Neural crest cell (in vitro differentiated cells): ENCODE measurements at places on chromosomes 7 and 10.

- DNase-seq, result no peak
These were observed 15.9 kb downstream of the FAM53B start for GRCh38 chr10:124728071-124728829.

- no peak for DNase-seq
These were observed 28.3 kb upstream of the CUL1 start for GRCh38 chr7:148670374-148670773.

DNA sequence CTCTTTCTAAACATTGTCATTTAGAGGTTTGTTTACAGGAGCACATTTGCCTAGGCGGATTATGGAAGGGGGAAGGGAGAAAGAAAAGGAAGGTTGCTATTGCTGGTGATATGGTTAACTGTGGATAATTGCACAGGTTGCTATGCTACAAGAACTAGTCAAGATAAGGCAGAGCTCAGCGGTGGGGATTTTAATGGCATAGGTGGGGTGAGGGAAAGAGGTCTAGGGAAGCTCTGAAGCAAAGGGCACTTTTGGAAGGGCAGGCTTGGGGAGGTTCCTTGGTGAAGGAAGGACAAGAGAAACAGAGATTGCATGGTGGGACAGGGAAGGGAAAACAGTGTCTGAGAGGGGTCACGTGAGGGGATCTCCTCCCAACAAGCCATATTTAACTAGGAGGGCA lies 19.5 kb downstream of the HYAL4 start:
- no peak for DNase-seq

GRCh38 chr7:142496545-142496991 lies 238.7 kb upstream of the PRSS58 start:
- no peak for DNase-seq

DNA sequence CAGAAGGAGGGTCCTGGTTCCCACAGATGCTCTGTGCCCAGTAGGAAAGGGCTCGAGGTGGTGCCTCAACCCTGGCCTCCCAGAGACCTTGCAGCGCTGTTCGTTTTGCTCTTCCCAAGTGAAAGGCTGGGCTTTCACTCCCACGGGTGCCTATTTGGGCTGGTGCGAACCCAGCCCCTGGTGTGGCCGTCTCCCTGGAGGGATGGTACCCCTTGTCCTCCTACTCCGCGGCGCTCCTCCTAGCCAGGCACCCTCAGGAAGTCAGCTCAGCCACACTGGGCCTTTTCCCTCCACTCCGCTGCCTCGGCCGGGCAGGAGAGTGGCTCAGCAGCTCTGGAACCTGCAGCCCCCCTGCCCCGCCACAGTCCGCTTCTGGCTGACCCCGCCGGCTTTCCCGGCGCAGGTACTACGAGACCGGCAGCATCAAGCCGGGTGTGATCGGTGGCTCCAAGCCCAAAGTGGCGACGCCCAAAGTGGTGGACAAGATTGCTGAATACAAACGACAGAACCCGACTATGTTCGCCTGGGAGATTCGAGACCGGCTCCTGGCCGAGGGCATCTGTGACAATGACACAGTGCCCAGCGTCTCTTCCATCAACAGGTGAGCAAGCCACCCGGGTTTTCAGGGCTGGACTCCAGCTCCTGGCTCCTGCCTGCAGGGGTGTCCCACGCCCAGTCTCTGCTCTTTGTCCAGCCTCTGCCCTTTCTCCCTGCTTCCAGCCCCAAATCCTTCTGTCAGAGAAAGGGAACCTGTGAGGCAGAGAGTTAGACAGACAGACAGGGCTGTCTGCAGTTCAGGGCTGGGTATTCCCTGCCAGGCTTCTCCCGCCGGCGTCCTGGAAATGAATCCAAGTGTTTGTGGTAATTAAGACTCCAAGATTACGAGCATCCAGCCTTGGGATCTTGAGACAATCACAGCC lies 5.2 kb downstream of the PAX2 start:
- no peak for DNase-seq

- no peak for DNase-seq
These were observed 33.7 kb upstream of the PLXNA4 start for GRCh38 chr7:132609906-132610520.
